EH (cell line): ENCODE measurements at places on chromosomes 2 and 18.
A peak's percentile ranks its signal among the peaks of the same experiment; 100 is the strongest.

DNA sequence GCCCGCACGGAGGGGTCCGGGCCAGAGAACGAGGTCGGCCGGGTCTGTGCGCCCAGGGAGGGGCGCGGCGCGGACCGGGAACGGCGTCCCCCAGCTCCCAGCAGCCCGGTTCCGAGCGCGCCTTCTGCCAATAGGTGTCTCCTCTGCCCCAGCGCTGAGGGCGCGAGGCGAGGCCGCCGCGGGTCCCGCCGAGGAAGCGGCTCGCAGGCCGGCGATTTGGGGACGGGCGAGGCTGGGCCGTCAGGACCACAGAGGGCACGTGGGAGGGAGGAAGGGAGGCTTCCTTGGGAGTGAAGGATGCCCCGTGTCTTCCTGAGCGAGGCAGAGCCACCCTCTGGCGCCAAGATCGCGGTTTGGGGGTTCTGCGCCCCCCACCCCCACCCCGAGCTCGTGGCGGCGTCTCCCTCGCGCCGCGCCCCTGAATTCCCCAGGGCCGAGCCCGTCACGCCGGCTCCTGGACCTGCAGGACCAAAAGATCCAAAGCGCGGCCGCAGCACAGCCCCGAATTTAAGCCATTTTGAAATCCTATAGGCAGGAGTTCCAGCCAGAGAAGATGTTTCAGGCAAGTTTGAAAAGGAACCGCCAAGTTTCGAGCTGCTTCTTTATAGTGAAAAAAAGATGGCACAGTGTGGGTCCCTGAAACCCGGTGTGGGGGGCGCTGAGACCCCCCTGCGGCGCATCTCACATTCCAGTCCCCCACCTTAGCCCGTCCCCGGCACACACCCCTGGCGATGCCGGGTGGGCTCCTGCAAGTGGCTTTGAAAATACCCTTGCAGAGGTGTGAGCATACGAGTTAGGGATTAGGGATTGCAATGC lies 909 bp downstream of the NFATC1 start:
- peak; percentile 51 for DNase-seq

GRCh38 chr18:77079954-77080682 lies 52.5 kb downstream of the MBP start:
- DNase-seq = no peak

DNA sequence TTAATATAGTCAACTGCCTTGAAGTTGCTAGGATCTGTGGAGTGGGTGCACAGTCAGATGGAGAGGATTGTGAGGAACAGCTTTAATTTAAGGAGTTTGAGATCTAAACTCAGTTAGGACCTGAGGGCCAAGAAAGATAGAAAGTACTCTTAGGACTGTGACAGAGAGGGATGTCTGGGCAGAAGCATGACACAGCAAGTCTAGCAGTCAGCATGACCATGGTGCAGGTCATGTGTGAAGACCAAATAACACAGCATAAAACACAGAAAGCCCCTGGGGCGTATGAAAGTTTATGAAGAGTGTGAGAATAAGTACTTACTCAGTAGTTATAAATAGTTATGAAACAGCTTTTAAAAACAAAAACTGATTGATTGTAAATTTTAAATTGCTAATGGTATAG lies 107.2 kb downstream of the GALNT1 start:
- DNase-seq = peak; percentile 28

- no peak for DNase-seq
Observed at GRCh38 chr2:187188783-187189631, 259.0 kb downstream of the CALCRL start.

- peak; percentile 21 for DNase-seq
Observed at GRCh38 chr2:238670111-238670585, 177.7 kb upstream of the TWIST2 start.

DNA sequence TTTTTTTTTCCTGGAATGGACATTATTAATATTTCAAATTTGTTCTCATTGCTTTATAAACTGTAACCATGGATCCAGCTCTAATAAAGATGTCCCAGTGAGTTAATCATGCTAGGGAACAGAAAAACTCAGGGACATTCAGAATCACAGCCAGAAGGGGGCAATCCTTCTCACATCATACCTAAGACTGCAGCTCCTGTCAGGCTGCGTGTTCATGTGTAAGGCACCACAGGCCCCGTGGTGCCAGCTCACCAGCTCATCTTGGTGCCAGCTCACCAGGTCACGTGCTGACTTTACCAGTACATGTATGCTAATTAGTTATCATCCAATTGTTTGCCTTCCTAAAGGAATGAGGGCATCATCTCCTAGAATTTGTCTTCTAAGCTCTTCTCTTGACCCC lies 84.7 kb upstream of the NEDD4L start:
- DNase-seq = peak; percentile 56

GRCh38 chr18:47100212-47100831 lies 50.0 kb downstream of the HDHD2 start:
- peak; percentile 61 for DNase-seq

GRCh38 chr2:48213646-48214045 lies 307.3 kb upstream of the FBXO11 start:
- no peak for DNase-seq

DNA sequence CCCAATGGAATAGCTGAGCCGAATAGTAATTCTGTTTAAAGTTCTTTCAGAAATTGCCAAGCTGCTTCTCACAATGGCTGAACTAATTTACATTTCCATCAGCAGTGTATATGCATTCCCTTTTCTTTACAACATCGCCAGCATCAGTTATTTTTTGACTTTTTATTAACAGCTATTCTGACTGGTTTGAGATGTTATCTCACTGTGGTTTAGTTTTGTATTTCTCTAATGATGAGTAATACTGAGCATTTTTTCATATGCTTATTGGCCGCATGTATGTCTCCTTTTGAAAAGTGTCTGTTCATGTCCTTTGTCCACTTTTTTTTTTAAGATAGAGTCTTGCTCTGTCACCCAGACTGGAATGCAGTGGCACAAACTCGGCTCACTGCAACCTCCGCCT lies 100.7 kb downstream of the C2orf74 start:
- DNase-seq = peak; percentile 85

DNA sequence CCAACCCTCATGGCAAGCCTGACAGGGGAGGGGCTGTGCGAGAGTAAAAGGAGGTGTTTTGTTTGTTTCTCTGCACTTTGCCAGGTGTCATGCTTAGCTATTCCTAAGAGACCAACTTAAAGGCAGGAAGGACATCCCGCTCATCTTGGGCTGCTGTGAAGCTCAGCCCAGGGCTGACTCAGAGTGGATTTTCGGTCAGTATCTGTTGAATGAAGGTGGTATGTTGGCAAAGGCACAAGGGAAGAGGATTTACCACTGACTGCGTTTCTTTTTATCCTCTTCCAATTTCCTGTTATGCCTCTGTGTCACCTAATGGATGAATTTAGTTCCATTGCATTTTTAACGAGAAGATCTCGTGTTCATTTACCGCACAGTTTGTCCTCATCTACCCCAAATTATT lies 18.9 kb downstream of the TRPM8 start:
- no peak for DNase-seq
